ENCODE measurements at places on chromosomes 16 and 17. TPM values are rescaled to one million over a fixed set of nuclear protein-coding genes. Genes with fewer than 3 reads are reported as not detected.

DNA sequence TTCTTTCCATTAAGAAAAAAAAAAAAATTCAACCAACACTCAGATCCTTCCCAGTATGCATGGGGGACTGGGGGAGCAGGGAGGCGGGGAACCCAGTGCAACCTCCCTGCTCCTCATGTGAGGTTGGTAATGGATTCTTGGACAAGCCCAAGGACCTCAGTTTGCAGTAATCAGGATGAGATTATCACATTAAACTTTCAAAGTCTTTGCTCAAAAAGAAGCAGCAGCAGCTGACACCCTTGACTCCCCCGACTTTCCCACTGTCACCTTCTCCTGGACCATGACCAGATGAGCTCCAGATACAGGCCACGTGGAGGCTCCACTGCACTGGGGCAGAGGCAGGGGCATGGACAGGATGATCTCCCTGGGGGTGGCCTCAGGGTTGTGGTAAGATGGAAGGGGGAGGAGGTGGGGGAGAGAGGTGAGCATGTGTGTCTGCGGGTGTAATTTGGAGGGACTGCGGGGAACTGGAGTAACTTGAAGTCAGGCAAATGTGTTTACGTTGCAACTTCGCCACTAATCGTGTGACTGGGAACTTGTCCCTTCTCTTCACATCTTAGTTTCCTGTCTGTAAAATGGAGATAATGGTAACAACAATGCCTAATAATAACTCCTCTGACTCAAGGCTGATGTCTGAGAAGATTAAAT is 19.8 kb downstream of the ZNF385C start:
- H3K27ac ChIP-seq = peak overlapping the region; percentile 57
- no peak overlapping the region for H3K4me3 ChIP-seq
- H3K4me1 ChIP-seq = no peaks in the 10 kb centered on the region
- H3K36me3 ChIP-seq = no peaks in the 10 kb centered on the region
- DNase-seq = no peak
- peaks cover 19% of the 10 kb centered on the region for H3K27me3 ChIP-seq

HOXB5 gene
- total RNA-seq = 2.3 TPM

DNA sequence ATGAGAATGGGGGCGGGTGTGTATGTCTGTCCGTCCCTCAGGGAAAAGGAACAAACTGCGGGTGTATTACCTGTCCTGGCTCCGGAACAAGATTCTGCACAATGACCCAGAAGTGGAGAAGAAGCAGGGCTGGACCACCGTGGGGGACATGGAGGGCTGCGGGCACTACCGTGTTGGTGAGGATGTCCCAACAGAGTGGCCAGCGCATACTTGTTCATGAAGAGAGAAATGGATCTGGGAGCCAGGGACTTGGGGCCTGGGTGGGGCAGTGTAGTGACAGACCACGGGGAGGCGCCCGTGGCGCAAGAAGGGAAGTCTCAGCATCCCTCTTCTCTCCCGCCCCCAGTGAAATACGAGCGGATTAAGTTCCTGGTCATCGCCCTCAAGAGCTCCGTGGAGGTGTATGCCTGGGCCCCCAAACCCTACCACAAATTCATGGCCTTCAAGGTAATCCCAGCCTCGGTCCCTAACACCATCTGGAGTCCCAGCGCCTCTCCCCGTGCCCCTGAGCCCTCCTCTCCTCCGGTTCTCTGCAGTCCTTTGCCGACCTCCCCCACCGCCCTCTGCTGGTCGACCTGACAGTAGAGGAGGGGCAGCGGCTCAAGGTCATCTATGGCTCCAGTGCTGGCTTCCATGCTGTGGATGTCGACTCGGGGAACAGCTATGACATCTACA is 3.5 kb upstream of the C17orf107 start:
- DNase-seq = no peak
- H3K4me3 ChIP-seq = no peak overlapping the region
- no peaks in the 10 kb centered on the region for H3K36me3 ChIP-seq
- peaks cover 4% of the 10 kb centered on the region for H3K4me1 ChIP-seq
- no peak overlapping the region for H3K27ac ChIP-seq
- peaks cover 8% of the 10 kb centered on the region for H3K27me3 ChIP-seq

DNA sequence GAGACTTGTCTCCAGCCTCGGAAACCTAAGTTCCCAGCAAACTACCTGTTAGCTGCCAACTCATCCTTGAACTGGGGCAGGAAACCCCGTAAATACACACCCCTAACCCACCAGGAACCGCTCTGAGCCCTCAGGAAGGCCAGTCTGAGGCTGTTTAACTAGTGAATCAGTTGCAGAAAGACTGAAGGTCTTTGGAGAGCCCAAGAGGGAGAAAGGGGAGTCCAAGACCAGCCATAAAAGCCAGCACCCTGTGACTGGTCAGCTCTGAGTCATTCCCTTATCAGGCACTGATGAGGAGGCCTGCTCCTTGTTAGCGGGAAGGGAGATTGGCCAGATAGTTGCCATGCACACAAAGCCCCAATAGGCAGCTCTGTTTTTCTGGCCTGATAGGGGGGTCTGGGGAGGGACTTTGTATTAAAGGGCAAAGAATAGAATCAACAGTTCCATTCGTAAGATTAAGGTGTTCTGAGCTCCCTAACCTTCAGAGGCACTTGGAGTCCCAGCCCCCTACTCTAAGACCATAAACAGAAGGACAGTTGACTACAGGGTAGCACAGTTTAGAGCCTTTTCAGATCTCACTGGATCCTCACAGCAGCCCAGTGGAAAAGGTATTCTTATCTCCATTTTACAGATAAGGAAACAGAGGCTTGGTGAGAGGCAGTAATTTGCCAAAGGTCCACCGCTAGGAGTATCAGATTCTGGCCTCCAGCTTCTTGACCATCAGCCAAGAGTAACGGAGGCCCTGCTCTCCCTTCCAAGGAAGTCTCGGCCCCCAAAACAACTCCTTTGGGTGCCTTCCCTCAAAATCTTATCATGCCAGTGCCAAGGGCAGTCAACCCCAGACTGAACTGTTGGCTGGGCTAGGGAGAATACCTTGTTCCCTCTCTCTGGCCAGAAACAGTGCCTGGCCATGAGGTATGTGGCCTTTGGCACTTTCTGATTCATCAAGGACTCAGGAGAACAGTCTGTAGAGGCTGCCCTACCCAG is 2.2 kb upstream of the KRT19 start:
- H3K4me1 ChIP-seq = peaks cover 5% of the 10 kb centered on the region
- no peak overlapping the region for H3K27ac ChIP-seq
- peaks cover 84% of the 10 kb centered on the region for H3K27me3 ChIP-seq
- DNase-seq = no peak

- H3K27ac ChIP-seq = no peak overlapping the region
- DNase-seq = no peak
- peaks cover 8% of the 10 kb centered on the region for H3K4me1 ChIP-seq
- H3K4me3 ChIP-seq = no peak overlapping the region
- H3K27me3 ChIP-seq = no peaks in the 10 kb centered on the region
These were observed 3.1 kb upstream of the TEX19 start for GRCh38 chr17:82355770-82356427.

GRCh38 chr16:88424587-88425235 is 28.4 kb upstream of the ZFPM1 start:
- no peak overlapping the region for H3K27ac ChIP-seq
- H3K4me3 ChIP-seq = no peak overlapping the region
- DNase-seq = no peak

ZMYND15 gene
- total RNA-seq = not detected

GRCh38 chr16:23836078-23836403 is 258 bp downstream of the PRKCB start:
- no peaks in the 10 kb centered on the region for H3K36me3 ChIP-seq
- peaks cover 12% of the 10 kb centered on the region for H3K4me1 ChIP-seq
- DNase-seq = no peak
- peaks cover 70% of the 10 kb centered on the region for H3K27me3 ChIP-seq

DNA sequence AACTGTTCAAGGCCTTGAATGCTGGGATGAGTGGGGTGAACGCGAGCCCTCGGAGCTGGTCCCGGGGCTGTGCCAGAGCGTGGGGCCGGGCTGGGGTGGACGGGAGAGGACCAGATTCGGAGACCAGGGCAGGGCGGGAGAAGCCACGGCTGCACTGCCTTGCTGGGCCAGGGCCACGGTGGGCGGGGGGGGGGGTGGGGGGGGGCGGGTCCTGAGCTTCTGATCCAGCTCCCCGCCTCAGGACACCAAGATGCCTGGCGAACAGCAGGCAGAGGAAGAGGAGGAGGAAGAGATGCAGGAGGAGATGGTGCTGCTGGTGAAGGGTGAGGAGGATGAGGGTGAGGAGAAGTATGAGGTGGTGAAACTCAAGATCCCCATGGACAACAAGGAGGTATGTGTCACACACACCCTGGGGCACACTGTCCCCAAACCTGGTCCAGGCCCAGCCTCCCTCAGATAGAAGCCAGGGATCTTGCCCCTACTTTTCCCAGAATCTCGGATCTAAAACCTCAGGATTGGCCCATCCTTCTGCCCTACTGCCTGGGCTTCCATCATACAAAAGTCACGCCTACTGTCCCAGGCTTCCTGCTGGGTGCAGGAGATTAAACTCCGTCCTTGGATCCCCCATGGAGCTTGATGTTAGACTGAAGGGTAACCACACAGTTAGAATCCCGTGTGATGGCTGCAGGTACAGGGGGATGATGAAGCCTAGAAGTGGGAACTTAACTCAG is 563 bp downstream of the ZNF771 start:
- H3K27me3 ChIP-seq = no peaks in the 10 kb centered on the region
- H3K36me3 ChIP-seq = no peaks in the 10 kb centered on the region
- H3K27ac ChIP-seq = peak overlapping the region; percentile 35

DHRS7C gene
- not detected for total RNA-seq

GRCh38 chr16:79182616-79183015 is 417.9 kb downstream of the MAF start:
- no peak for DNase-seq
- peaks cover 2% of the 10 kb centered on the region for H3K27me3 ChIP-seq
- no peaks in the 10 kb centered on the region for H3K36me3 ChIP-seq
- no peak overlapping the region for H3K4me3 ChIP-seq
- H3K27ac ChIP-seq = no peak overlapping the region

CALB2 gene
- not detected for total RNA-seq

MPG gene
- total RNA-seq = 47.7 TPM

GRCh38 chr17:31758646-31759045 is 100.4 kb downstream of the COPRS start:
- no peaks in the 10 kb centered on the region for H3K36me3 ChIP-seq
- no peak overlapping the region for H3K4me3 ChIP-seq
- no peaks in the 10 kb centered on the region for H3K4me1 ChIP-seq
- no peak for DNase-seq
- no peaks in the 10 kb centered on the region for H3K27me3 ChIP-seq
- no peak overlapping the region for H3K27ac ChIP-seq

DNA sequence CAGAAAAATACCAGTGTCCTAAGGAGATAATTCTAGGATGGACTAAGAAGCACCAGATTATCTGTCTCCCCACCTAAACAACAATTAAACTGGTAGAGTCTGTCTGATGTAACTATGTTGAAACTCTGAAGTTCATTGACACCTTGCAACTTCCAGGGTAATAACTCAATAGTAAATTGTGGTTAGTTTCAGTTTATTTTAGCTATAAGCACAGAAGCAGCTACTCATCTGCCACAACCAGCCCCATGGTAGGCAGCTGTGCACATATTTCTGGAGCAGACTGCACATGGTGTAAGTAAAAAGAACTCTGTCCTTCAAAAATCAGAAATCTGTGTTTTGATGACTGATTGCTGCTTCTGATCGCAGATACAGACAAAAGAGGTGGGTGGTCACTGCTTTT is 852.1 kb downstream of the CDH11 start:
- H3K4me3 ChIP-seq = no peak overlapping the region
- no peaks in the 10 kb centered on the region for H3K36me3 ChIP-seq
- no peak overlapping the region for H3K27ac ChIP-seq
- H3K27me3 ChIP-seq = no peaks in the 10 kb centered on the region
- peaks cover 5% of the 10 kb centered on the region for H3K4me1 ChIP-seq

PRRT2 gene
- total RNA-seq = 18.6 TPM

GRCh38 chr16:77414752-77415231 is 20.0 kb downstream of the ADAMTS18 start:
- no peak overlapping the region for H3K4me3 ChIP-seq
- DNase-seq = no peak
- H3K27ac ChIP-seq = no peak overlapping the region
- H3K27me3 ChIP-seq = peaks cover 7% of the 10 kb centered on the region

DNA sequence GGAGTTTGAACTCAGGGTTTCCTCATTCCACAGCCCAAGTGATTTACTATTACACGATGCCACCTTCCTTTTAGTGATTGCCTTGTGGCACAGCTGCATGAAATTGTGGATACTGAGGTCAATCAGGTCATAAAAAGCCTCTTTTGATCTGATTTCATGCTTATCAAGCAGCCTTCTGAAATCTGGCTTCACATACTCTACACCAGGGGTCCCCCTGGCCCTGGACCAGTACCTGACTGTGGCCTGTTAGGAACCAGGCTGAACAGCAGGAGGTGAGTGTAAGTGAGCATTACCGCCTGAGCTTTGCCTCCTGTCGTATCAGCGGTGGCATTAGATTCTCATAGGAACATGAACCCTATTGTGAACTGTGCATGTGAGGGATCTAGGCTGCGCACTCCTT is 13.8 kb downstream of the SLFN5 start:
- H3K4me1 ChIP-seq = peaks cover 9% of the 10 kb centered on the region
- no peak overlapping the region for H3K4me3 ChIP-seq
- no peaks in the 10 kb centered on the region for H3K27me3 ChIP-seq

DNA sequence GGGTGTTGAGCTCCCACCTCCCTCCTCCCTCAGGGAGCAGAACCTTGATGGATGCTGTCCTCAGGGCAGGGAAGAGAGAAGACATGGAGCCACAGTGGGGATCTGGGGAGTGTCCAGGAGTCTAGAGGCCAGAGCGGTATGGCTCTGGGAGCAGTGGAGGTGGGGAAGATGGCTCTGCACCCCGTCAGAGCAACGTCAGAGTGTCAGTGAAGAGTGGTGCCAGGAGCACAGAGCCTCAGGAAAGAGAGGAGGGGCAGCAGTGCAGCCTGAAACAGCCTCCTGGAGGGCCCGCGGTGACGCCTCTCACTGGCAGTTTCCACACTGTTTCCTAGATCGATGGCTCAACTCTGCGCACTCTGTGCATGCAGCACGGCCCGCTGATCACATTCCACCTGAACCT is 23.2 kb upstream of the SLC5A11 start:
- no peak overlapping the region for H3K4me3 ChIP-seq
- H3K36me3 ChIP-seq = peaks cover 14% of the 10 kb centered on the region
- no peak for DNase-seq
- H3K27ac ChIP-seq = no peak overlapping the region

NUPR1 gene
- total RNA-seq = not detected

DNA sequence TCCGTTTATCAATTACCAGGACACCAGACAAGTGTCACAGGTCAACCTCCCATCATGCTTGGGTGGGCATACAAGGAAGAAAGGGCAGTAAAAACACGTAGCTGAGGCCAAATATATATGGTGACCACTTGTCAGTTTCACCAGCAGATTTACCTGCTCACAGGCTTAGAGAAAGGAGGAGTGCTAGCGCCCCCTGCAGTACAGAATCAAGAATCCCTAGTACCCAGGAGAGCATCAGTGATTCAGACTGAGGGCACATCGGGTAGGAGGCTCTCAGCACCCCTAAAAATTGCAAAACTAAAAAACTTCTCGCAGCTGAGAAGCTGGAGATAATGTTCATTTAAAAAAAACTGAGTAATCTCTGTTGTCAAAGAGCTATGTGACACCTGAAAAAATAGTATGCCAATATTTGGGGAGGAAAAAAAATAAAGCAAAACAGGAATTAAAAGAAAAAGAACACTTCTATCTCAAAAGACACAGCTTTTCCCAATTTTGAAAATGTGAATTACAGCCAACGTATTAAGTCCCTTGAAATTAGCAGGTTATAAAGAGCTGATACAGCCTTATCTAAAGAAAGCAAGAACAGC is 21.2 kb upstream of the MON1B start:
- no peak overlapping the region for H3K27ac ChIP-seq
- H3K27me3 ChIP-seq = peaks cover 68% of the 10 kb centered on the region
- no peak overlapping the region for H3K4me3 ChIP-seq
- peak; percentile 54 for DNase-seq
- H3K36me3 ChIP-seq = no peaks in the 10 kb centered on the region

- H3K4me1 ChIP-seq = peaks cover 54% of the 10 kb centered on the region
- H3K27ac ChIP-seq = peak overlapping the region; percentile 95
- H3K4me3 ChIP-seq = no peak overlapping the region
These were observed 19.9 kb upstream of the ZNF750 start for GRCh38 chr17:82859431-82860403.

Data from neural crest cell (in vitro differentiated cells).